RCC 7860 (cell line): ENCODE measurements at places on chromosomes 7 and 10.

GRCh38 chr7:28407651-28408050 lies 4.7 kb upstream of the CREB5 start:
- no peak for DNase-seq

DNA sequence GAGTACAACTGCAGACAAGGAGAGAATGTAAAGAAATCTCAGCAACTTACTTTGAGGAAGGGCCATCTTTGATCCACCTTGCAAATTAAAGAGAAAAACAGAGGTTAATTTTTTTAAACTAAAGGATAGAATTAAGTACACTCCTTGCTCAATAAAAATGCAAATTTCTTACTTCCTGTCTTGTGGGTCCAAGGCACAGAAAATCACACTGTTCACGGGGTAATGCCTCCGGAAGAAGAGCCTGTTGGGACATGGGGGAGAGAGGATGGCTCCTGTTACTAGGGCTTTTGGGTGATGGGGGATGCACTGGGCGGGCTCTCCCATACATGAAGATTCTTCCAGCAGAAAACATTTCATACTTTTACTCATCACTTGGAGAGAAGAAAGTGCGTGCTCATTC lies 301.8 kb downstream of the TNS3 start:
- DNase-seq, result no peak

- DNase-seq, result no peak
These were observed 22.7 kb upstream of the NKX6-2 start for GRCh38 chr10:132808383-132809231.

- DNase-seq, result no peak
These were observed 173.6 kb upstream of the TEX47 start for GRCh38 chr7:88969167-88969566.

GRCh38 chr7:96118449-96119001 lies 203.4 kb downstream of the SLC25A13 start:
- no peak for DNase-seq

- DNase-seq, result peak; percentile 10
These were observed 175.1 kb downstream of the COBL start for GRCh38 chr7:51141451-51142003.

- DNase-seq, result no peak
These were observed 83.1 kb upstream of the SEMA3A start for GRCh38 chr7:84277628-84278224.

DNA sequence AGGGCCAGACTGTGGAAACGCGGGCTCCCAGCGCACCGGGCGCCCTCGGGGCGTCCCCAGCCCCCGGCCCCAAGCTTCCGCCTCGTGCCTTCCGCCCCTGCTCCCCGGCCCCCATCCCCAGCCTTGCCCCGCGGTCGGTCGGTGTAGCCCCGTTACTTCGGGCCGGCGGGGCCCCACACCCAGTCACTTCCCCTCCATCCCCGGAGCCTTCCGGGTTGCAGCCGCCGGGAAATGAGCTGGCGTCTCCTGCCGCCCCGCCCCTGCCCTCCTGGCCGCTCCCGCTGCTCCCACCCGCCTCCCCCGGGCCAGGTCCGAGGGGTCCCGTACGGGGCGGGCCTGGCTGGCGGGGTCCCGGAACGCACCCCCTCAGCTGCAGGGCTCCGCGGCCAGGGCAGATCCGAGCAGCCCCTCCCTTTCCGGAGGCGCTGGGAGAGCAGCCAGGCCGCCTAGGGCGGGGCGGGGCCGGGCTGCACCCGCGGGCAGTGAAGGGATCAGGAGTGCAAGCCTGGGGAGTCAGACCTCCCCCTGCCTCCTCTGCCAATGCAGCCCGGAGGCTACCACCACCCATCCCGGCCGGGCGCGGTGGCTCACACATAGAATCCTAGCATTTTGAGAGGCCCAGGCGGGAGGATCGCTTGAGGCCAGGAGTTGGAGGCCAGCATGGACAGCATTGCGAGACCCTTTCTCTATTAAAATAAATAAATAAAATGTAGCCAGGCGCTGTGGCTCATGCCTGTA lies 709 bp downstream of the ARPC1B start:
- peak; percentile 74 for DNase-seq

DNA sequence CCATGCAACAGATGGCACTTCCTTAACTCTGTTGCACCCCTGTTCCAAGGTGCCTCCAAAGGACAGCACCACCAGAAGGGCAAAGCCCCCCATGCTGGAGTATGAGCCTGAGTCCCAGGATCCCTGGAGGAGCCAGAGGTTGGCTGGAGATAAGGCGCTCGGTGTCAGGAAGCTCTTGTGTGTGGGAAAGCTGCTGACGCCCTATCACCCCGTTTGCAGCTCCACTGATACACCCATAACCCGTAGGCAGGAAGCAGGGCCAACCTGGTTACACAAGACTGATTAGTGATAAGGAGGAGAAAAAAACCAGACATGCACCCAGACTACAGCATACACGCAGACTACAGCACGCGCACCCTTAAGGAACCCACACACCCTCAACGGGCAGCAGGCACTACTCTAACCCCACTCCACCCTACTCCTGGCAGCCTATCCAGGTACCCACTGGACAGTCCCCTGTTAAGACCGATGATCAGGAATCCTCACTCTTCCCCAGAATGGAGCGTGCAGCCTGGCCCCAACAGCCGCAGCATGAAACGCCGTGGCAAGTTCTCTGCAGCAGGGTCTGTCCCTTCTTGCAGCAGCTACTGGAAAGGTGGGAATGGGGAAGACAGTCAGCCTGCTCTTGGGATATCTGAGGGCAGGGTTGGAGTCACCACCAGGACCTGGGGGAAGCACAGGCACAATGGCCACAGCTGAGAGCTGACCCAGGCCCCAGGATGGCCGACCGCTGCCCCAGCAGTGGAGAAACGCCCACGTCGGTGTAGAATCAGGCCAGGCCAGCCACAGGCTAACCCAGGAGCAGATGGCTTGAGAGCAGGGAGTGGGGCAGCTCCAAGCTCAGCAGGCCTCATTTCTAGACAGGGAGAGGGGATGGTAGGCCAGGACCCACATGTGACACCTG lies 38.3 kb upstream of the TUBB8 start:
- no peak for DNase-seq

DNA sequence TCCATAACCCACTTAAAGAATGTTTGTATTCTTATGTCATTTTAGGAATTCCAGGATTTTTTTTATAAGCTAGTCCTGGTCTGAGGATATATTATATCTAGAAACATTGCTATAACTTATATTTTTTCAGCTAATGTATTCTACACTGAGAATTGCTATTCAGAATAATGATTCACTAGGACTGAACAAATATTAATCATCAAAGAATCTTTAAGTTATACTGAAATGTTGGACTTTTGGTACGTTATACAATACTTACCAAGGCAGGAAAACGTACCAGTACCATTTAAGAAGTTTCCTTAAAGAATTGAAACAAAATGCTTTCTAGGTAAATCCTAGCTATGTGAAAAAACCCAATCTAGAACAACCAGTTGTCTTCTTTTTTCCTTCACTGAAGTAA lies 18.4 kb downstream of the PTTG1IP2 start:
- no peak for DNase-seq

DNA sequence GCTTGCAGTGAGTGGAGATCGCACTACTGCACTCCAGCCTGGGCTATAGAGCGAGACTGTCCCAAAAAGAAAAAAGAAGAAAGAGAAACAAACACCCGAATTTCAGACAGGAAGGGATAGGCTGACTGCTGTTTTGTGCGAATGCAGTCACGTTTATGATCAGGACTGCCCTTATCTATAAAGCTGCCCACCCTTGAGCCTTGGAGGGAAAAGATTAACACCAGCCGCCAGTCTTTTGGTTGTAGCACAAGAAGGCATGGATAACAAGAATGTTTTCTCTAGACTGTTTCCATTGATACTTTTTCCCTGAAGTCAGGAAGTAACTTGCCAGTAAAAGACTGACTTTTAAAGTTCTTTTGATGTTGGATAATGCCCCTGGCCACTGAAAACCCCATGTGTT lies 314.0 kb downstream of the BICC1 start:
- no peak for DNase-seq

DNA sequence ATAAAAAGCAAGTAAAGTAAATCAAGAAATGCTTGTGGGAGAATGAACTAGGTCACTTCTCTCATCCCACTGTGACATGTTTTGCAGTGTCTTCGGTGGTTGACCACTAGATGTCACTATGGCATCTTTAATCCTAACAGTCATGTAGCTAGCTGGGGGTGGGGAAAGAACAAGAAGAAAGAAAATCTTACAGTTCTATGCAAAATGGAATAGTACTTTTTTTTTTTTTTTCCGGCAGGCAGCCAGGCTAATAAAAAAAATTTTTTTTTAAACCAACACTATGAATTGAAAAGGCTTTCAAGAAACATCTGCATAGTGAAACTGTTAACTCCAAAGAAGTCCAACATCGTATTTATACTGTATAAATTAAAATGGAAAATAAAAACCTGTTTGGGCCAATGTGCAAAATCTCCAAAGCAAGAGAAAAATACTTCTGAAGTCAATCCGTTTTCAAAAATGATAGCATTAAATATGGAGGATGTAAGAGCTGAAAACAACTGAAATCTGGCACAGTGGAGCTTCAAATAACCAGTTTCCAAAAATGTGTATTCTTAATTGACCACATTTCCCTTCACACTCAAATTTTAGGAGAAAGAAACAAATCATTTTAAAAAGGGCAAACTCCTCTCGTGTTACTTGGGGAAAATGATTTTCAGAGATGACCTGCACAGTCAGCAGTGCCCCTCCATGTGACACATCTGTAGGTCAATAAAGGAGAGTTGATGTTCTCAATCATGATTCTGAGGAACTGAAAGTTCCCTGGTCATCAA lies 38.5 kb downstream of the CDK1 start:
- peak; percentile 53 for DNase-seq

DNA sequence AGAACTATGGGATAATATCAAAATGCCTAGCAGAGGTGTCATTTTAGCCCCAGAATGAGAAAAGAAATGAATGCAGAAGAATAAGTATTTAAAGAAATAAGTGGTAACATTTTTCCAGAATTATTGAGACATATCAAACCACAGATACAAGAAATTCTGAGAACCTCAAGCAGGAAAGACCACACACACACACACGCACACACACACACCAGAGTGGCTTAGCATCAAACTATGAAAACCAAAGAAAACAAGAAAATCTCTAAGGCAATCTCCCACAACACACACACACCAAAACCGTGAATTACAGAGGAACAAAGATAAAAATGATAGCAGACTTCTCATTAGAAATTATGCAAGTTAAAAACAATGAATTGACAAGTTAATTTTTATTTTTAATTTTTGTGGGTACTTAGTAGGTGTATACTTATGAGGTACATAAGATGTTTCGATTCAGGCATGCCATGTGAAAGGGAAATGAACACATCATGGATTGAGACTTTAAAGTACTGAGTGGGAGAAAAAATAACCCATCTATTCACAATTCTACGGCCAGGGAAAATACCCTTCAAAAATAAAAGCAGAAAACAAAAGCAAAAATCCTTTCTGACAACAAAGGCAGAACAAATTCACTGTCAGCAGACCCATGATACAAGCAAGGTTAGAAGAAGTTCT lies 14.6 kb downstream of the PPIF start:
- no peak for DNase-seq

GRCh38 chr10:128161031-128161430 lies 34.8 kb upstream of the MKI67 start:
- no peak for DNase-seq

GRCh38 chr7:11404355-11404754 lies 427.6 kb downstream of the THSD7A start:
- DNase-seq, result no peak

DNA sequence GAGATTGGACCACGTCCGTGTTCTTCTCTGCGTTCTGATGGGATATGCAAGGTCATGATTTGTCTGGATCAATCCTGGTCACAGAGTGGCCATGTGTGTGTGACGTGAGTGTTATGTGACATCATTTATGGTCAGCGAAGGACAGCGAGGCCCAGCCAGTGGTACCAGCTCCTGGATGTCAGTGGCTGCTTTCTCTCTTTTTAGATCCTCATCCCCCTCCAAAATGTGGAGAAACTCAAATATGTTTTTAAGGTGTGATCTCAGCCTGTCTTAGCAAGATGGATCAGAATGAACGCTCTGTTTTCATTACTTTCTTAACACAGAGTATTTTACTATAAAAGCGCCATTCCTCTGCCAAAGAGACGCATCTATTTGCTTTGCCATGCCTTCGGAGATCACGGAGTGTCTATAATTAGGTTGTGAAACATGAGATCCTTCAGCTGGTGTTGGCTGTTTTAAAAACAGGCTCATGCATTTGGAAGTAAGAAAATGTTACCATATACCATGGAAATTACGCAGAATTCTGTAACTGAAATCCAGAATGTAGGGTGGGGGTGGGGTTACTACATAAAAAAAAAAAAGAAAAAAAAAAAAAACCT lies 245.5 kb upstream of the TCERG1L start:
- DNase-seq, result no peak

DNA sequence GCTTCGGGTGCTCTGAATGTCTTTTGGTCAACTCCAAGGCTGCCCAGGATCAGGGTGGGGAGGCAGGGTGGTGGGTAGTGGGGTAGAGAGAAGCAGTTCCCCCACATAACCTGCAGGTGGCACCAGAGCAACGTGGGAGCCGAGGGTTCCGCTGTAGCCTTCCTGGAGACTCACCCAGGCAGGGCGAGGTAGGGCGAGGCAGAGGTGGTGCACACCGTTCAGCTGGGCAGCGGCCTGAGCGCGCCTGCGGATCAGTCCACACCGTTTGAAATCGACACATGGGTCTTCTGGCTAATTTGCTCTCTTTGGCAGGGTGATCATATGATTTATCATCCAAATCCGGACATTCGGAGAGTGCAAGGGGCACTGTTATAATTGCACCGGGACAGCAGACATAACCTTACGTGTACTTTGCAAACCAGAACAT lies 41.4 kb upstream of the MAP3K8 start:
- DNase-seq, result peak; percentile 57

DNA sequence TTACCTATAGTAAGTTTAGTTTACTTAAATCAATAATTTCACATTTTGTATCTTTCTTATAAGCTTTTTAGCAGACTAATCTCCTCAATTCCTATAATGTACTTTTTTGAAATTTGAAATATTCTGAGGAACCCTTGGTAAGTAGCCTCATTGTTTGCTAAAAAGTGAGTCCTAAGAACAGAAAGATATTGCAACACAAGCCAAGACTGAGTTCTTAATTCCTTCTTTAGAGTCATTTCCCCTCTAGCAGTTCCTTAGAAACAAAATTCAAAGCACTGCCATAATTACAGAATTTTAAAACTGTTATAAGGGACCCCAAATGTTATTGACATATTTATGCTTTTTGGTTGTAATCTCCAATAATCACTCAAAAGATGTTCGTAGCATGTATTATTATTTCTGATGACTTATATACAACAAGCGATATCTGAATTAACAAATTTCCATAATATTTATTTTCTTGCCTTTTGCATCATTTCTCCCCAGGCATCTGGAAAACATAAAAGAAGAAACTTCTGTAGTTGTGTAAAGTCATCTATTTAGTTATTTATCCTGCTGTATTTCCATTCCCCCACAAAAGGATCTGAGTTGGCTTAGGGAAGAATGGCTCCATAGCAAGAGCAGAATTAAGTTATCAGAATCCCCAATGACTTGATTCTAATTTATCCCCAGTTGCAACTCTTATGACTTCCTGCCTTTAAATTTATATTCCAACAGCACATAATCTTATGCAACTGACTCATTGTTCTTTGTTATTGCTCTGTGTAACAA lies 67.8 kb downstream of the TMEM26 start:
- no peak for DNase-seq
